ENCODE measurements at places on chromosomes 6 and 20.

GRCh38 chr20:2889209-2889608, 15.9 kb downstream of the PTPRA start:
- no peak for DNase-seq

DNA sequence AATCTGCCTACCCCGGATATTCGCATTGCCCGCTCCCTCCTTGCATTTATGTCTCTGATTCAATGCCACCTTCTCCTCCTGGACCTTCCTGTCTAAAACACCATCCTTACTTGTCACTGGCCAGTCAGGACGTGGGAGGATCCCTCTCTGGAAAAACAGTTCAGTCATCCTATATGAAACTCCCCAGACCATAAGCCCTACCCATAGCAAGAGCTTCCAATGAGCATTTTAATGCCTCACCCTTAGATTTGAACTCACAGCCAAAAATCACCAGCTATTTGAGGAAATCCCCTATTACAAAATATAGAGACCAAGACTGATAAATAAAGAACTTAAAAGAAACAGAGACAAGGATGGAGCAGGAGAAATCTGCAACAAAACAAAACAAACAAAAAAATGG, 86.4 kb downstream of the SHLD1 start:
- no peak for DNase-seq

DNA sequence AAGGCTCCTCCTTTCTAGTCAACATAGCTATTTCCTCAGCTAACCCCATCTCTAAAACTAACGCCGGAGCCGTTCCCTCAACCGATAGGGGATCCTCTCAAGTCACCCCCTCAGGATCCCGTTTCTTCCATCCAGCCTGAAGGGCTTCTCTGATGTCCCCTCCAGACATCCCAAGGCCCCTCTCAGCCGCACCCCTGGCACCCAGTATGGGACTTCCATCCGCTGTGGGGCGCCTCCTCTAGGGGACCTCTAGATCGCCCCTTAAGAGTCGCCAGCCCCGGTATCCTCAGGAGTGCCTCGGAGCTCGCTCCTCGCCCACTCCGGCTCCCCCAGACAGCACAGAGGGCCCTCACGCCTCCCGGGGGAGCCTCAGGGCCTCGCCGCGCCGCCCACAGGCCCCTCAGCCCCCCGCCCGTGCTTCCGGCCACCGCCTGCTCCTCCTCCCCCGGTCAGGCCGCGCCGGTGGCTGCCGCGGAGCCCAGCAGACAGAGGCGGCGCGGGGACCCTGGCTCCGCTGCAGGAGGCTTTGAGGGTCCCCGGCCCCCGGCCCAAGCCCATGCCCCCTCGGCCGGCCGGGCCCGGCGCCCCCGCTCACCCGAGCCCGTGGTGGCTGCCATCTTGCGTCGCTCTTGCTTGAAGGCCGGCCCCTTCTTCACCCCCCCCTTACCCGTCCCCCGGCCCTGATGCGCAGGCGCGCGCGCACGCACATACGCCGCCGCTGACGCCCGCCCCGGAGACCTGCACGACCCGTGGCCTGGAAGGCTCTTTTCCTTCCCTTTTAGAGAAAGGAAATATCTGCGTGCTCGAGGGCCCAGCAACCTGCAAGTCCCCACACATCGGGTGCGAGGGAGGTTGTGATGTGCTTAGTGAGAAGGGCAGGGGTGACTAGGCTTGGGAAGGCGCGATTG, at the start of gene UBE2V1:
Gene UBE2V1 (minus strand): TSS at position 639 of the 908 bp plus-strand sequence. CDS start 22 bp downstream, at position 617.
- DNase-seq: peak; percentile 85

GRCh38 chr6:125274935-125275334, 26.8 kb downstream of the HDDC2 start:
- DNase-seq: no peak

GRCh38 chr20:45419188-45420091, 3.5 kb downstream of the PIGT start:
- DNase-seq: peak; percentile 16

- no peak for DNase-seq
These were observed 2.6 kb upstream of the CENPW start for GRCh38 chr6:126337323-126337722.

- DNase-seq: no peak
These were observed 32.8 kb downstream of the GSS start for GRCh38 chr20:34922654-34923381.

GRCh38 chr20:3924304-3925112, 35.3 kb downstream of the PANK2 start:
- no peak for DNase-seq

DNA sequence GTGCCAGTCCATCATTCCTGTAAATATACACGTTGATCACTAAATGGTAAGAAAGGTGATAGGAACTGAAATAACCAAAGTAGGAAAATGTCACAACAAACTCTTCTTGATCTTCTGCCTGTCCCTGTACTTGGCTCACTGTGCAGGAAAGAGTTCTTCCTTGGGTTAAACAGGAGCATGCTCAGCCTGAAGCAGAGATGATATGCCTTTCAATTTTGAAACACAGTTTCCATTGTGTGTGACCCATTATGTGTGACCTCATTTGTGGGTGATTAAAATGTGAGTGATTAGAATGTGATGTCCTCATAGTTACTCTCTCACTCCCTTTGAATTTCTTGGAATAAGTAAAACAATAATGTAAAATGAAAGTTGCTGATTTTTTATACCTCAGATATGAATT, 427.2 kb upstream of the AGPAT4 start:
- no peak for DNase-seq

DNA sequence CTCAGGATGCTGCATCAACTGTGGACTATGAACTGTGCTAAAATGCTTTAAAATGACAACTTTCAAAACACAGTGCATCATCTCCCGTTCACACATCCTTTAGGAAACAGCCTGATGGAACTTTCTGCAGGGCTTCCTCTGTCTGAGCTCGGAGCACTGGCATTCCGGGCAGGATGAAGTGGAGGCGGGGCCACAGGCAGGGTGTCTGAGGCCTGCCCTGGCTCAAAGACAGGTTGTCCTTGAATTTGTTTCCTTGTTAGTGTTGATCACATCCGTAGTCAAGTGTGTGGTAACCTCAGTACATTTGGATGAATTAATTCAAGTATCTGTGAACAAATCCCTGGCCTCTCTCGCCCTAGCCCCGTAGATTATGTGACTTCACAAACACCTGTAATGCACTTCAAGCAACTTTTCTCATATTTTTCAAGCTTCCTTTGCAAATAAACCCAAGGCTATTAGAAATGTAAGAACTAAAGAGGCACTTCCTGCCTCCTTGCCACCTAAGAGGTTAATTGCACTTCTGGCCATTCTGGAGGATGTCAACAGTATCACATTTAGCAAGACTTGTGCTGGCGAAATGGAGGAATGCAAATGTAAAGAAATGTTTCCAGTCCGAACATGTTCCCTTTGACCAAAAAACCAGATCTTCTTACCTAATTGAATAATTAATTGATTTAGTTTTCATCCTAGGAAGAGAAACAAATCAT, 3.1 kb downstream of the CD93 start:
- DNase-seq: no peak

- DNase-seq: no peak
These were observed 17.8 kb downstream of the FOXQ1 start for GRCh38 chr6:1329708-1330107.

DNA sequence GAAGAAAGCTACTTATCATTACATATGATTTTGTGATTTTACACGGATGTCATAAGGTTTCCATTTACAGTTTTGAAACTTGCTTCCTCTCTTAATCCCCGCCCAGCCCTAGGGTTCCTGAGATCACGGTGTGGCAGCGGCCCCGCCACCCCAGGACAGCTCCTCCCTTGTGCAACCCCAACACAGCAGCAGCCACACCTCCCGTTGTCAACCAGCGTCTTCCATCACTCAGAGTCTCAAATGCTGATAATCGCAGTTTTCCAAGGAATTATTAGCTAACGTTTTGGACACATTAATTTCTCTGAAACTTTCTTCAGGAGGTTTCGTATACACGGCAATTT, 204.8 kb downstream of the THBS2 start:
- DNase-seq: no peak

DNA sequence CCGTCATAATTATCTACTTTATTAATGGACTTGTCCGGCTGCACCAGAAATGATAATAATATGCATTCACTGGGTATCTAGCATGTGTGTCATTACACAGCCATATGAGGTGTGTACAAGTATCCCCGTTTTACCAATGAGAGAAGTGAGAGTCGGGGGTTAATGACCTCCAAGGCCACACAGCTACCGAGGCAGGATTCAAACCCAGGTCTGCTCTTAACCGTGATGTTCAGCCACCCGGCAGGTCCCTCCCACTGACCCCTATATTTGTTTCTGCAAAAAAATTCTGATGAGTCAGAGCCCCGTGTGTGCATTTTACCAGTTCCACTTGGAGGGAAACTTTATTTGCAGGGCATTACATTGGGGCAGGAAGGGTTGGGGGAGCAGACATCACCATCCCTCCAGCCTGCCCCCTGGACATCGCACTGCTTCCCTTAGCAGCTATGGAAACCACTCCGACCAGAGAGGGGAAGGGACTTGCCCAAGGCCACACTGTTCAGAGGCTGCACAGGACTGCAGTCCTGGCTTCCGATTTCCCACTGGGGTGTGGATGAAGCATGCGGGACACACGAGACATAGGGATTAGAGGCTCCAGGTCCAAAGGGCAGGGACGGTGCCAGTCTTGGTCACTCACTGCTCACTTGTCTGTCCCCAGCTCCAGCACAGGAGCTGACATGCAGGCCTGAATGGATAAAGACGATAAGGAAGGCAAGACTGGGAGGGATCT, 10.1 kb upstream of the SRC start:
- DNase-seq: no peak

GRCh38 chr6:168013250-168013915, 15.9 kb downstream of the KIF25 start:
- DNase-seq: no peak

DNA sequence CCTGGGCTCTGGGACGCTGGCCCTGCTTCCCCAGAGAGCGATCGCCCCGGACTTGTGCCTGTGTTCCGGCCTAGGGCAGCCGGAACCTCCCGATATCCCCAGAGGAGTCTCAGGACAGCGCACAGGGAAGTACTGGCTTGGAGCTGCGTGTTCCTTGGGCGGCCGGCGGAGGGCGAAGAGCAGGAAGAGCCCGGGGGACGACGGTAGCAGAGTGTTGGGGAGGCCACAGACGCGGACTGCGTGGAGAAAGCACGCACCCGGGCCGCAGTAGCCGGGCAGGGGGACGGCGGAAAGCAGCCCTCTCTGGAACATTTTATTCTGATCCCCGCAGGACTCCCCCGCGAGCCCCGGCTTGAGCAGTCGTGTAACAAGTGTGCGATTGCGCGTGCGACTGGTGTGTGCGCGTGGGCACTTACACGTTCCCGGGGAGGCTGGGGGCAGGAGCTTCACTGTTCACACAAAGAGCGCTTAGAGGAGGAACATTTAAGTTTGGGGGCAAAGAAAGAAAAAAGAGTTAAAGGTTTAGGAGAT, 36.1 kb downstream of the NCR2 start:
- DNase-seq: no peak

DNA sequence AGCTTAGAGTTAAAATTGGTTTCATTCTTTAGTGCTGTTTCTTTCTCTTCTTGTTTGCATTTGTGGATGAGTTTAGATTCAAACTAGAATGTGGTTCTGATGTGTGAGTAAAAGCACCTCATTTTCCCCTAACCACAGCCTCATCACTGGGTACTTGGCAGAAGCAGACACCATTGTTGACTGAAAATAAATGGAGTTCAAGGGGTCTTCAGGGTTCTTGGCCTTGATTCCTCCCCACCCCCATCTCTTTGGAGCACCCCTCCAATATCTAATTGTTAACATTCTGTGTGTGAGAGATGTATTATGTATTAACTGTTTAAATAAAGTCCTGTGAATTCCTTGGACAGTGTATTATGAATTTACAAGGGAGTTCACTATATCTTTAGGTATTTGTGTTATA, 59.6 kb downstream of the JARID2 start:
- no peak for DNase-seq

- DNase-seq: no peak
These were observed 137.7 kb upstream of the DEFB112 start for GRCh38 chr6:50187351-50187921.

DNA sequence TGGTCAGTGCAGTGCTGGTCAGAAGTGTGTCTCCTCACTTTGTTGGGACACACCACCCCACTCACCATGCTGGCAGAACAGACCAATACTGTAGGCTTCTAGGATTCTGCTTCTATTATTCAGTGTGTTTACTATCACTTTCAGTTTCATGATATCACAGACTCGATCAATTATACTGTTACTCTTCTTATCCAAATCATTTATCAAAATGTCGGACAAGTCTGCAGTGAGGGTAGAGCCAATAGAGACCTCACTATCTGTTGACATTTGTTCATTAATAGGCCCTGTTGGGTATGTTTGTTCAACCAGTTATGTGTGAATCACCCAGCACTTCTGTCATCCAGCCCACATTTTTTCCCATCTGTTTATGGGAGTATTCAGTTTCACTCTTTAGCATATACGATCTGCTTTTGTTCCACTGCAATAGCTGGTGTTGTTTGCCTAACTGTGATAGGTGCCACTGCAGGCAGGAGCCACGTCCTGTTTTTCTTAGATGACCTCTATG, 140.1 kb downstream of the NRN1 start:
- DNase-seq: no peak

DNA sequence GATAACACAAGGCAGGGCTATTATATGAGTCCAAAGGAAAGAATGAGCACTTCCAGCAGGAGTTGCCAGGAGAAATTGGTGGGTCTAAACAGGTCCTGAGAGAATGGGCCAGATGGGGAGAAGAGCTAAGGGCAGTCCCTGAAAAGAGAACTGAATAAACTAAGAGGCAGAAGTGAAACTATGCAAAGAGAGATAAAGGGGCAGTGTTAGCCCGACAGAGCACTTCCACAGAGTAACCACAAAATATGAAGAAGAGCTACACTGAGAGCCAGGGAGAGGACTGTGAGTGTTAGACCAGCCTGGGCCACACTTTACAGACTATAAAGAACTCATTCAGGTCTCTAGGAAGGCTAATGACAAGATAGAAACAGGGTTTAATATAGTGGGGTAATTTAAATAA, 43.8 kb downstream of the RALGAPA2 start:
- peak; percentile 20 for DNase-seq

GRCh38 chr6:108423982-108424705, 129.3 kb downstream of the AFG1L start:
- DNase-seq: no peak

DNA sequence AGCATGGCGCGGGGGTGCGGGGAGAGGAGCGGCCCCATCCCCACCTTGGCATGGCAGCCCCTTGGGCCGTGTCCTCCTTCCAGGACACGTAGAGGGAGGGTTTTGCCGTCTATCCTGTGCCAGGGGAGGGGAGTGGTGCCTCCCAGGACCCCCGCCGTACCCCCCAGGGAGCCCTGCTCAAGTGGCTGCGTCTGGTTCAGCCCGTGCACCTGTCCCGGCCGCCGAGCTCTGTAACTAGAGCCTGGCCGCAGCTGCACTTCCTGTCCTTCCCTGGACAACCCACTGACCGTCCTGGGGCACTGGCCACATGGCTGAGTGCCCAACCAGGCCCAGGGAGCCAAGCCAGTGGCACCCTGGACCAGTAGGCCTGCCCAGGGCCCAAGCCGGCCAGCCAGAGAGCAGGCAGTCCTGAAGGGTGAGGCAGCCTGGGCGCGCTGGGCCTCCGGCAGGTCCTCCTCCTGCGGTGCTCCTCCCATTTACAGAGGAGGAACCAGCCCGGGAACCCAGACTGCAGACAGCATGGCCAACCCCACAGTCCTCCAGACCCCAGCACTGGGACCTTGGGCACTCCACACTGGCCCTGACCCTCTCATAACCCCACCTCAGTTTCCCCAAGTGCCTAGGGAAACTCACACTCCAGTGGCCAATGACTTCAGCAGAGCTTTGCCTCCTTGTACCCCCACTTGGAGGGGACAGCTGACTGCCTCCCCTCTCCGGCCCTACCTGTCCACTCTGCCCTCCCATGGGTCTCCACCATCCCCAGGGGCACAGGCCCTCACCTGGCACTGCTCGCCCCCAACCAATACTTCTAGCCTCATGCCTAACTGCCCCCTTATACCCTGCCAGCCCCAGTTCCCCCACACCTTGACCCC, 8.7 kb downstream of the LAMA5 start:
- DNase-seq: no peak
